A549 treated with CpdA at 1 μM for 4 hours (cell line): ENCODE measurements at places on chromosomes 2 and 18. TPM values are rescaled to one million over a fixed set of nuclear protein-coding genes. Genes with fewer than 3 reads are reported as not detected.

The CYBRD1 gene
- 26.3 to 37.3 TPM (median 34.4 TPM) in 5 replicates for total RNA-seq

The APCDD1 gene
- not detected in 5 replicates for total RNA-seq

The RTP5 gene
- not detected in 5 replicates for total RNA-seq

The WDR12 gene
- 63.2 to 85.8 TPM (median 74.2 TPM) in 5 replicates for total RNA-seq

The SLC14A1 gene
- total RNA-seq: 0.05 to 0.26 TPM (median 0.13 TPM) in 3 of 5 replicates, not detected in the others

The CD226 gene
- 0.06 to 0.16 TPM (median 0.09 TPM) in 4 of 5 replicates, not detected in the other for total RNA-seq

The MBD1 gene
- total RNA-seq: 30.3 to 38.1 TPM (median 36.2 TPM) in 5 replicates

The TNS1 gene
- total RNA-seq: 4.9 to 12.8 TPM (median 9.2 TPM) in 5 replicates

The RFX8 gene
- total RNA-seq: not detected in 5 replicates

The AAK1 gene
- 11.5 to 19.7 TPM (median 15.2 TPM) in 5 replicates for total RNA-seq

The SKOR2 gene
- total RNA-seq: not detected in 5 replicates

The POTEC gene
- total RNA-seq: not detected in 5 replicates

The DSG1 gene
- total RNA-seq: not detected in 5 replicates

The KIF5C gene
- total RNA-seq: 0.27 to 0.50 TPM (median 0.33 TPM) in 5 replicates

The SCYGR7 gene
- total RNA-seq: not detected in 5 replicates

The ATOH8 gene
- 4.2 to 6.6 TPM (median 4.5 TPM) in 5 replicates for total RNA-seq

The CGREF1 gene
- 6.1 to 8.7 TPM (median 7.4 TPM) in 5 replicates for total RNA-seq

The REEP1 gene
- total RNA-seq: 0.43 to 1.3 TPM (median 0.59 TPM) in 5 replicates

The ATRAID gene
- 194 to 223 TPM (median 212 TPM) in 5 replicates for total RNA-seq

The RESP18 gene
- not detected in 5 replicates for total RNA-seq

The DAPL1 gene
- total RNA-seq: not detected in 5 replicates

The ZNF521 gene
- not detected in 5 replicates for total RNA-seq

The TEX44 gene
- not detected in 5 replicates for total RNA-seq

The SRBD1 gene
- 7.8 to 10.5 TPM (median 8.7 TPM) in 5 replicates for total RNA-seq

The MEP1B gene
- 0.07 to 0.27 TPM in 2 of 5 replicates, not detected in the others for total RNA-seq

The NOSTRIN gene
- 1.3 to 1.6 TPM (median 1.6 TPM) in 5 replicates for total RNA-seq

The SMYD1 gene
- not detected in 5 replicates for total RNA-seq

The WDFY1 gene
- 29.9 to 37.8 TPM (median 37.3 TPM) in 5 replicates for total RNA-seq

The TBR1 gene
- 0.03 TPM in 1 of 5 replicates, not detected in the others for total RNA-seq

The MC5R gene
- not detected in 5 replicates for total RNA-seq

The AGAP1 gene
- 18.8 to 28.3 TPM (median 25.7 TPM) in 5 replicates for total RNA-seq

The EGR4 gene
- total RNA-seq: 0.16 to 0.30 TPM (median 0.27 TPM) in 5 replicates

The VAMP5 gene
- total RNA-seq: 0.11 TPM in 1 of 5 replicates, not detected in the others

The MAPRE3 gene
- 11.6 to 14.5 TPM (median 12.1 TPM) in 5 replicates for total RNA-seq

The VWC2L gene
- not detected in 5 replicates for total RNA-seq

The CRYGD gene
- total RNA-seq: not detected in 5 replicates

The TSPYL6 gene
- not detected in 5 replicates for total RNA-seq

The PLEK gene
- total RNA-seq: 0.01 TPM in 1 of 5 replicates, not detected in the others

The C2orf81 gene
- 2.8 to 4.7 TPM (median 3.5 TPM) in 5 replicates for total RNA-seq

The CMPK2 gene
- total RNA-seq: 0.67 to 1.1 TPM (median 0.79 TPM) in 5 replicates

The ANKRD36C gene
- total RNA-seq: 3.5 to 4.3 TPM (median 3.6 TPM) in 5 replicates

The PLB1 gene
- total RNA-seq: 1.0 to 2.1 TPM (median 1.6 TPM) in 5 replicates

The CCDC102B gene
- total RNA-seq: 0.28 to 0.49 TPM (median 0.42 TPM) in 3 of 5 replicates, not detected in the others

The TTC31 gene
- 15.1 to 18.4 TPM (median 15.3 TPM) in 5 replicates for total RNA-seq

The PFN4 gene
- 1.0 to 1.7 TPM (median 1.2 TPM) in 5 replicates for total RNA-seq

The CCBE1 gene
- 6.9 to 14.3 TPM (median 8.6 TPM) in 5 replicates for total RNA-seq

The GATA6 gene
- 1.9 to 2.8 TPM (median 2.7 TPM) in 5 replicates for total RNA-seq

The KHK gene
- 8.7 to 12.4 TPM (median 8.8 TPM) in 5 replicates for total RNA-seq

The GRHL1 gene
- 0.77 to 1.6 TPM (median 0.81 TPM) in 5 replicates for total RNA-seq

The SPIRE1 gene
- total RNA-seq: 11.5 to 20.6 TPM (median 15.4 TPM) in 5 replicates
